ENCODE measurements at places on chromosomes 2 and 18. TPM values are rescaled to one million over a fixed set of nuclear protein-coding genes. Genes with fewer than 3 reads are reported as not detected.

KIAA2012 gene
- 1.6 TPM for polyA plus RNA-seq

HAAO gene
- 6.0 TPM for polyA plus RNA-seq

TMEM131 gene
- polyA plus RNA-seq, result 35.0 TPM

CCDC74A gene
- polyA plus RNA-seq, result 124 TPM

TLX2 gene
- polyA plus RNA-seq, result 1.1 TPM

UGT1A5 gene
- not detected for polyA plus RNA-seq

KRTCAP3 gene
- 5.1 TPM for polyA plus RNA-seq

VSNL1 gene
- 0.46 TPM for polyA plus RNA-seq

PTPRM gene
- 76.4 TPM for polyA plus RNA-seq

PLA2R1 gene
- polyA plus RNA-seq, result 3.4 TPM

DNA sequence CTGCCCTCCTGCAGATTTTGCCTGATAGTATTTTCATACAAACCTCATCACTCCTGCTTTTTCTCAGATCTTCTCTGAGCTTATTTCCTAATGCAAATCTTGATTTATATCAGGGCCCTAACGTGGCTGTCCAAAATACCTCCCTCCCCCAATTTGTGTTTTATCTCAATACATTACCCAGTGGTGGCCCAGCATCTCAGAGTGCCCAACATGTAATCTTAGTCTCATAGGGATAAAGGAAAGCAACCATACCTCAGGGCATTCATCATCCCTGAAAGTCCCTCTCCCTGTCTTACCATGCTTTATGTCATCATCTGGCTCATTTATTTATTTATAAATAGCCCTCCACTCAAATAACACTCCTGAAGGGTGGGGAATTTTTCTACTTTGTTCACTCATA is 135.3 kb downstream of the SLC8A1 start:
- DNase-seq, result no peak

- peak; percentile 5 for DNase-seq
These were observed 3.2 kb upstream of the SH3RF3 start for GRCh38 chr2:109125593-109126500.

DNA sequence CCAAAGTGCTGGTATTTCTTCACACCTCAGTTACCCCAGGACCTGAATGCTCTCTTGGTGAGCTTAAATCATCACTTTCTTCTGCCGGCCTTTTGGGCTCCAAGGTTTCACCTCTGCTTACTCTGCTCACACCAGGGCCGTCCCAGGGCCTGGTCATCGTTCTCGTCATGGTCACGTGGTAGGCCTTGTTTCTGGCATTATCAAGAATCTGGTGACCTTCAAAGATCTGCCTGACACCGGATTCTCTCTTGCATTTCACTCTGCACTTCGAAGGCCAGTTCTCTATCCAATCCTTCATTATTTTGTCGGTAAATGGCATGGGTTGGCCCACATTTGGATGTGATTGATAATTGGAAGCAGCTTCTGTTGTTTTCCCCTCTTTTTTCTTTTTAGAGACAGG is 80.5 kb downstream of the HRH4 start:
- no peak for DNase-seq

GRCh38 chr2:148789059-148789458 is 86.0 kb upstream of the KIF5C start:
- DNase-seq, result no peak

GRCh38 chr2:230589025-230589424 is 123.6 kb upstream of the CAB39 start:
- no peak for DNase-seq

GRCh38 chr2:85723707-85724360 is 29.7 kb downstream of the GNLY start:
- DNase-seq, result no peak

DNA sequence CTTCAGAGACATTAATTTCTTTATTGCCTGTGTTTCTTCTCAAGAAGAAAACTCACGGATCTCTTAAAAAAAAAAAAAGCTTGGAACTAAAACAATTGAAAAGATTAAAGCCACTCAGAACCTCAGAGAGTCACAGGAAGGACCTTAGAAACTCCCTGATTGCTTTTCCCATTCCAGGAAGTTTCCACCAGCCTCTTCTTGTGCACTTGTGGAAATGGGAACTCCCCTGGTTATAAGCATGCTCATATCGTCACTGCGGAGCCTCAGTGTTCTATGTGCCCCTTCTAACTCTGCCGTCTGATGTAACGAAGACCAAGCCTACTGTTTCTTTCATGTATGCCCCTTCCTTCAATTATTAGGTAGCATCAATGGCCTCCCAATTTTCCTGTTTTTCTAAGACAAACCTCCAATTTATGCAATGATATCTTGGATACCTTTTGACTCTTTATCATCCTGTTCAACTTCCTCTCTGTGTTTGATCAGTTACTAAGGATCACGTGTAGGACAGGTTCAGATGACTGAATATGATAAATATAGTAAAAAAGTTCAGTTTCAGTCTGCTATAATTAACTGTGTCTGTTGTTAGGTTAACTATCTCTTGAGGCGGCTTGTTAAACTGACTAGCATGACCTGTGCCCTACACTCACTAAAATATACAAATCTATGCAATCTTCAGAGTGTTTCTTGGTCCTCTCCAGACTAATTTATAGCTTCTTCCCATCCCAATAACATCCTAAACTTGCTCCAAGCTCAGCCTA is 593.7 kb upstream of the CHAC2 start:
- DNase-seq, result no peak

GRCh38 chr2:73970850-73971471 is 13.7 kb upstream of the TET3 start:
- peak; percentile 83 for DNase-seq

DNA sequence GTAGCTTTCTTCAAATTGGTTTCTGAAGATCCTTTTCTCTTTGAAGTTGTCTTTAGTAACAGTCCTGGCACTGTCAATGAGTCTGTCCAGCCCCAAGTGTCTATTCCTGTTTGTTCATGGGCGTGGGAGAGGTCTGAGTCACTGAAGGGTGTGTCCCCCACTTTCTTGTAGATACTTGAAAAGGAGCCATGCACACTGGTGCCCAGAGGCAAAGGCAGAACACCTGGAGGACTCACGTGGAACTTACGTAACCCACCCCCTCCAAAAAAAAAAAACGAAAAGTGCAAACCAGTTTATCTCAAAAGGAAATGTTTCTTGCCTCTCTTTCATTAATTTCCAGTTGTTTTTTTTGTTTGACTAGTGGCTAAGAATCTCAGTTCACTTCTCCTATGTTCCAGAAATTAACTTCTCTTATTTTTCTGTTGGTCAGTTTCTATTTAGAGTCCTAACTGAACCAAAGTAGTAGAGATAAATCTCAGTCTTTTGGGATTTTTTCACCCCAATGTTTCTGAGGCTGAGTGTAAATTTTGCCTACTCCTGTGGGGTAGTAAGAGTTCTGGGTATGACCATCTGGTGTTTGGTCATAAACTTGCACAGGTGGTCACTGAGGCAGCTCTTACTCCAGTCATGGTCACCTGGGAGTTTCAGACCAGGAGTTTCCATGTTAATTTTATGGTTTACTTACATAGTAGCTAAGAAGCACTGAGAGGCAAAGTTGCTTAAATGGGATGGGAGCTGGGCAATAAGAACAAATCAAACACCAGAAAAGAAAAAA is 54.9 kb downstream of the DSC3 start:
- no peak for DNase-seq

GRCh38 chr18:24560511-24560981 is 100.1 kb downstream of the HRH4 start:
- DNase-seq, result no peak

DNA sequence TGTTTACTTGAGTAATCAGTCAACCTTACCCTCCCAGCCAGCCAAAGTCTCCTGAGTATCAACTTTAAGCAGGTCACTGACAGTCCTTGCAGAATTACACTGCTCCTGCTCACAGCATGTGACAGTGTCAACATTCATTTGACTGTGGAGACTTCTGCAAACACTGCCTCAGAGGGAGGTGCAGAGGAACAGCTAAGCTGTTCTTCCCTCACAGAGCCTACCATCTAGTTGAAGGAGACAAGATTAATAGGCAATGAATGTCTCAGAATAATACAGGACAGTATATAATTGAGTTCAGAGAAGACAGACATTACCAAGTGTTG is 11.9 kb downstream of the SLC14A2 start:
- no peak for DNase-seq

- DNase-seq, result no peak
These were observed 1097.1 kb upstream of the SLC39A10 start for GRCh38 chr2:194559964-194560363.

DNA sequence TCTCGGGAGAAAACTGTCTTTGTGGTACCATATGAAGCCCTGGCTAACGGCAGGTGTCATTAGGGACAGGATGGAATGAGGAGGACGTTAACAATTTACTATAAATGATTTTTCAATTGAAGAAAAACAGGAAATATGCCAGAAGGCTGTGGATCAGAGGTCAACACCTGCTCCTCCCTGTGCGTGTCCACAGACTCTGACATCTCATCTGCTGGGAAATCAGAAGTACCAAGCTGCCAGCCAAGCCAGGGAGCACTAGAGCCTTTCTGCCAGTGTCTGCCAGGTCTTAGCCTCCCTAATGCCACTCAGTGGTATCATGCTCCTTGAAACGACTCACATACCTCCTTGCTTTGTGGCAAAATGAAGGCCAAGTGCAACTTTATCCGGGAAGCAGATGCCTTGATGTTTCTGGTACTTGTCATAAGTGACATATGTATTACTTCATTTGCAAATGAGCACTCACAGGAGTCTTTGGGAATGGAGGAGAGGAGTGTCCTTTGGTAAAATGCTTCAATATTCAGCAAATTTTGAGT is 541.1 kb downstream of the SATB2 start:
- DNase-seq, result no peak

DNA sequence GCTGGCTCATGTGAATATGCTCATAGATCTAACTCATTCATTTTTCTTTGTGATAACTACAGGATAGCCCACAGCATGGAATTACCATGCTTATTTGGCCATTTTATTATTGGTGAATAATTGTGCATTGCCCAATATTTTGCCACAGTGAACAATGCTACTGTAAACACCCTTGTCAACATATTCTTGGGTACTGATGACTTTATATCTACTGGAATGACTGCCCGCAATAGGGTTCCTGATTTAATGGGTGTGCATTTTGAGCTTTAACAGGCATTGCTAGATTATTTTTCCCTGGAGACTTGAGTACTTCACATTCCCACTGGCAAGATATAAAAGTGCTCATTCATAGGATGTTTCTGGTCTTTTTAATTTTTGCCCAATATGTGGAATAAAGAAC is 42.7 kb upstream of the EVA1A start:
- DNase-seq, result no peak

DNA sequence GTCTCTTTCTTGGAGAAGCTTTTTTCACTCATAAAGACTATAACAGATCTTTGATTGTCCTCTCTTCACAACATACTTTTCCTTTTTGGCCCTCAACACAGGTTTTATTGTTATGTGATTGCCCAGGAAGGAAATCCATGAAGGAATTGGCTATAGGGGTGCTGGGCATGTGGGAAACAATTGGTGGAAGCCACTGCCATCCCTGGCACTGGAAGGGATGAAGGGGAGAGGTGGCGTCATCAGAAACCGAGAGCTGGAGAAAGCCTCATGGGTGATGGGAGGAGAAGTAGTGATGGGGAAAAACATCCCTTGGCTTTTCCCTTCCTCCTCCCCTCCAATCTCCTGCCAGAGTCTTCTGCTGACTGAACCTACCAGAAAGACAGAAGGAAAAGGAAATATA is 106.2 kb downstream of the SPOPL start:
- DNase-seq, result no peak

DNA sequence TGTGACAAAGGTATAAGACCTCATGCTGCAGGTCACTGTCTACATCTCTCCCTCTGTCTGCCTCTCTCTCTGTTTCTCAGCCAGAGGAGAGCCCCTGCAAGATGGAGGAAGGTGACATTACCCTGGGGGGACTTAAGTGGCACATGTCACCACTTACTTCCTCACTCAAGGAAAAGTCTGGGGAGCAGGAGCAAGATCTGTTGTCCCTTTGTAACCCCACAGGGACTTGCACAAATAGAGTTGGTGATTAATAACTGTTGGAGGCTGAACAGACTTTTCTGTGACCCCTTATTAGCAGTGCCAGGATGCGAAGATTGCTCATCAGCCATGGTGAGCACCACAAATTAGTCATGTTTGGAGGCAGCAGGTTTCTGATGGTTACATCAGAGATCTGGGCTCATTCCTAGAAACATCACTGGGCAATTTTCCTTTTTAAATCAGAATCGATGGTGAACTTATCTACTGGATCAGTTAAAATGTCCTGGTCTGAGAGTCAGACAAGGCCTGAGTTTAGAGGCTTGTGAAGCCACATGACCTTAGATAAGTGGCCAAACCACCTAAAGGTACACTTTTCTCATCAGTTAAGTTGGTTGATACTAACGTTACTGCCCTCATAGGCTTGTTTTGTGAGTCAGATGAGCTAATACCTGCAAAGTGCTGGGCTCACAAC is 81.2 kb upstream of the LTBP1 start:
- no peak for DNase-seq

DNA sequence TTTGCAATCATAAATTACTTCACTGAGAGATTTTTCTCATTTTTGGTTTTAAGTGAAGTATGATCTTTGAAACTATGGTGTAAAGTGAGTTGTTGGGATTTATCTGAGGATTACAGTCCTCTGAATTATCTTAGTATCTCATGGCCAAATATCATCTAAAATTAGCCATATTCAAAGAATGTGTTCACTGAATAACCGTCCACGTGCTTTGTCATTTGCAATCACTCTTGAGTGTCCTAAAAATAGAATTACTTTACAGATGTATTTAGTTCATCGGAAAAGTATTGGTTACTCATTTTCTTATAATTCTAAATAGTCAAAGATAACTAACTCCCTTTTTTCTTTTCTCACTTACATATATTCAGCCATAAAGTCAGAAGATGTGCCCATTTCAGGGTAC is 141.2 kb downstream of the RTN4 start:
- DNase-seq, result no peak

DNA sequence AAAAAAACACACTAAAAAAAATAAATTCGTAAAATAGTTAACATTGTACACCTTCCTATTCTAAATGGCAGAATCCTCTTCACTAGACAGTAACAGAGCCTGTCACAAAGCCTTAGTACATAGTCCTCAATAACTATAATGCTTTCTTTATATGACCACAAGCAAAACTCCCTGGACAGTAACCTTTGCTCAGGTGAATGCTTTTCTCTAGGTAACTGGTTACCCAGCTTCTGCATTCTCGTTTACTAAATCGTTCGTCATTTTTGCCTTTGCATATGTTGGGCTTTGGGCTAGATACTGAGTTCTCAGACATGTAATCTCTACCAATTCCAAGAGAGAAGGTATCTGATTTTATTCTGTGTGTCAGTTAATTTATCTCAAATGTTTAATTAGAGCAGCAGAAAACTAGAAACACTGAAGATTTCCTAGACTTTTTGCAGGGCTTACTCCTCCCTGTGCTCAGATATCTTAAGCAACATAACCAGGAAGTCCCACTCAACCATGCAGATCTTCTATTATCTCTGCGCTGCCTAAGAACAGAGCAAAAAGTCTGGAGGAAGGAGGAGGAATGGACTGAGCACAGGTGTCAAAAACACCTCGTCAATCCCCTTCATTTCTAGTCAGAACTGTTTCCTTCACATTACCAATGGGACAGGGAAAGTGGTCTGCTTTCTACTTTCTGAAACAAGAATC is 247.7 kb downstream of the SOCS6 start:
- DNase-seq, result no peak

Data from testis (tissue), 5 donors.